Uterus (tissue), 4 donors: ENCODE measurements at places on chromosomes 12 and 14.

GRCh38 chr12:47992776-47993175, 11.5 kb downstream of the COL2A1 start:
- no peak for DNase-seq

DNA sequence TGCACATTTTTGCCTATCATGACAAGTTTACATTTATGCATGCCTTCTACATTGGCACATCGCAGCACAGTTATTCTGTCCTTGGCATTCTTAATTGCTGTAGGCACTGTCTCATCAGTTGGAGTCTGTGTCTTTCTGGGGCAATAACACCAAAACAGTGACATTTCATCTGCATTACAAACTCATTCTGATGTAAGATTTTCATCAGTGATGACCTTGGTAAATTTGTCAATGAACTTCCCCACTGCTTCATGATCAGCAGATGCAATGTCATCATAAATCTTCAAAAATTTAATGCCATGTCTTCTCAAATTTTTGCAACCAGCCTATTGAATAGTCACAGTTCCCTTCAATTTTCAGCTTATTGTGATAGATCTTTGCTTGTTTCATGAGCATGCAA, 85.5 kb downstream of the CAPZA3 start:
- DNase-seq, result no peak

DNA sequence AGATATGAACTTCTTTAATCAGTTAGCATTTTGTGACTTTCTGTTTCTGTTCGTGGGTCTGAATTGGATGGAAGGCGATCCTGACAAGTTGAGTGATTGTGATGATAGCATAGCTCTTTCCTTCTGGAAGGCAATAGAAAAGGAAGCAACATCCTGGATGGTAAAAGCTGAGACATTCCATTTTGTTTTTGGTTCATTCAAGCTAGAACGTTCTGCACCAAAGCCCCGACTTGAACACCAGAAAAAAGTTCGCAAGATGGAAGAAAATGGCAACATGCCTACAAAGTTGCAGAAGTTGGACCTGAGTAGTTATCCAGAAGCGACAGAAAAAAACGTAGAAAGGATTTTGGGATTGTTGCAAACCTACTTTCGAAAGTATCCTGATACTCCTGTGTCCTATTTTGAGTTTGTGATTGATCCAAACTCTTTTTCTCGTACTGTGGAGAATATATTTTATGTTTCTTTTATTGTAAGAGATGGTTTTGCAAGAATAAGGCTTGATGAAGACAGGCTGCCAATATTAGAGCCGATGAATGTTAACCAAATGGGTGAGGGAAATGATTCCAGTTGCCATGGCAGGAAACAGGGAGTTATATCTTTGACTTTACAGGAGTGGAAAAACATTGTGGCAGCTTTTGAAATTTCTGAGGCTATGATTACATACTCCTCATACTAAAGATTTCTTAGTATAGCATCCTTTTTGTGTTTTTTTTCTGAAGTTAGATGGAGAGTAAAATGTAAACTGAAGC, 896 bp downstream of the EID3 start:
- DNase-seq, result no peak

GRCh38 chr12:120468325-120468820, 1.2 kb downstream of the SRSF9 start:
- peak; percentile 28 for DNase-seq

DNA sequence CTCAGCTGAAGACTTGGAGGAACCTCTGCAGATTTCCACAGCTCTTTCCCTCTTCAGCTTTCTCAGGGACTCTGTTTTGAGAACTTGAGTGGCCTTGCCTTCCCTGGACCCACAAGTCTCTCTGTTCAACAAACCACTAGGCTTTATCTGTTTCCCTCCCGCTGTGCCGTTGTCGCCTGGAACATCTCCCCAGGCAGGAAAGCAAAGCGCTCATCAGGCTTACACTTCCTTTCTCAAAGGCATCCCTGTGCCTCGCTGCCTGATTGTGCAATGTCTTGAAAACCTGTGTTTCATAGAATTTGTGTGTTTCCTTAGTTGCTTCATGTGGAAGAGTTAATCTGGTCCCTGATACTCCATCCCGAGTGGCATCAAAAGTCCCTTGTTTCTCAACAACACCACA, 64.1 kb downstream of the PPM1A start:
- DNase-seq, result no peak

GRCh38 chr14:103122947-103123633, at the start of gene TNFAIP2:
Gene TNFAIP2, plus strand, starts transcription at chr14:103123461. Its CDS starts 2,997 bp downstream, at chr14:103126458.
- peak; percentile 42 for DNase-seq

- peak; percentile 70 for DNase-seq
Observed at GRCh38 chr12:2640709-2641108, 154.1 kb upstream of the FKBP4 start.

- DNase-seq, result no peak
Observed at GRCh38 chr14:84520711-84521338, 1009.1 kb upstream of the FLRT2 start.

GRCh38 chr14:50835280-50835679, 4.3 kb upstream of the NIN start:
- no peak for DNase-seq

DNA sequence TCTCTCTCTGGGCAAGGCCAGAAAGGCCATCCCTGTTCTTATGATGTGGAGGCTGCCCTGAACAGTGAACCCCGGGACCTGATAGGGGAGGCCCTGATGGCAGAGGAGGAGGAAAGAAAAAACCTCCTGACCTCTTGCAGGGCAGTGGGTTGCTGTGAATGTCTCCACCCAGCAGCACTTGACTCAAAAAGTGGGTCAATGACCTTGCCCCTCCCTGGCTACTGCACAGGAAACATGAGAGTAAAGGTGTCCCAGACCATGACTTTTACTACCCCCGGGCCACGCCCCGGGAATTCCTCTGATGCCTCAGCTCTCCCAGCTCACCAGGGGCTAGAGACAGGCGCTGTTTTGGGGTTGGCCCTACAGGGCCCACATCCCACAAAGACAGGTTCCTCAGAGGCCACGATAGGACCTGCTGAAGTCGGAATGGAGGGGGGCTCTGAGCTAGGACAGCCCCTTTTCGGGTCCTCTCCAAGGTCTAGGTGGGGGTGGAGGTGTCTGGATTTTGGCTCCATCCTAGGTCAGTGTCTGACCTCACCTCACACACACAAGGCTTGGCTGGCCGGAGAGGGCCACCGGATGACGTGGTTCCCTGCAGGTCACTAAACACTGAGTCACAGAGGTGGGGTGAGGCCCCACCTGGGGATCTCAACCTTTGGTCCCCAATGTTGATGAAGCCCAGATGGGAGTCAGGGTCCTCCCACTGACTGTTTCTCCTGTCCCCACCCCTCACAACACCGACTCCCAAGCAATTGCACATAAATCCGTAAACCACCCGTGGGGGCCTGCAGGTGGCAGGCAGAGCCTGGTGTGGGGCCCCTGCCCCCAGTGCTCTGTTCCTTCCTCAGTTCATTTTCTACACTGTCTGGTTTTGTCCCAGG, 1.6 kb downstream of the RHOF start:
- no peak for DNase-seq
